ENCODE measurements at places on chromosomes 7 and 10.

DNA sequence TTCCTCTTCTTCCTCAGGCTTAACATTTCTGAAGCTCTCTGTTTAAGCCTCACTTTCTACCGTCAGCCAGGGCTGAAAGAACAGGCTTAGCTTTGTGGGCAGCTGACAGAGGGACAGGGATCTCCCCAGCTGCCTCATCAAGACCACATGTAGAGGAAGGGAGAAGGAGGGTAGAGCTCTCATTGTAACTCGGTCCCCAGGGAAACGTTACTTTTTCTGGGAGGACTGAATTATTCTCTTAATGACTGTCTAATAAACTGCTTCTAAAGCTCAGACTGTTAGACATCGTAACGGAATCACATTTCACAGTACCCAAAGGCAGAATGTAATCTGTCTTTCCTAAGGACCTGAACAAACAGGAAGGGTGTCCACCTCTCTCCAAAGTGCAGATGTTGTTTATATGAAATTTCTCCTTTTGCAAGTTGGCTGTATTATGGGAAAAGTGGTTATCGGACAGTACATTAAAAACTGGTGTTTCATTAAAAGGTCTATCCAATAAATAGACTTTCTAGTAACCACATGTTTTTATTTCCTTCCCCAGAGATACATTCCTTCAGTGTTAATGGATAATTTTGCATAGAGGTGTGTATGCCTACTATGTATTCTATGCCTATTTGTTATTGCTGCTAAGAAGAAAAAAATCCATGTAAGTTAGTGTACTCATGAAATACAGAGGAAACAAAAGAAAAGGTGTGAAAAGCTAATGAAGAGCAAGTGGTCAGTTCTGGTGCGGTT is 144.2 kb downstream of the CTTNBP2 start:
- DNase-seq, result no peak

- DNase-seq, result no peak
Measured at GRCh38 chr7:84230491-84230890, 35.9 kb upstream of the SEMA3A start.

- DNase-seq, result no peak
Measured at GRCh38 chr7:98213296-98213887, 2.2 kb downstream of the BHLHA15 start.

DNA sequence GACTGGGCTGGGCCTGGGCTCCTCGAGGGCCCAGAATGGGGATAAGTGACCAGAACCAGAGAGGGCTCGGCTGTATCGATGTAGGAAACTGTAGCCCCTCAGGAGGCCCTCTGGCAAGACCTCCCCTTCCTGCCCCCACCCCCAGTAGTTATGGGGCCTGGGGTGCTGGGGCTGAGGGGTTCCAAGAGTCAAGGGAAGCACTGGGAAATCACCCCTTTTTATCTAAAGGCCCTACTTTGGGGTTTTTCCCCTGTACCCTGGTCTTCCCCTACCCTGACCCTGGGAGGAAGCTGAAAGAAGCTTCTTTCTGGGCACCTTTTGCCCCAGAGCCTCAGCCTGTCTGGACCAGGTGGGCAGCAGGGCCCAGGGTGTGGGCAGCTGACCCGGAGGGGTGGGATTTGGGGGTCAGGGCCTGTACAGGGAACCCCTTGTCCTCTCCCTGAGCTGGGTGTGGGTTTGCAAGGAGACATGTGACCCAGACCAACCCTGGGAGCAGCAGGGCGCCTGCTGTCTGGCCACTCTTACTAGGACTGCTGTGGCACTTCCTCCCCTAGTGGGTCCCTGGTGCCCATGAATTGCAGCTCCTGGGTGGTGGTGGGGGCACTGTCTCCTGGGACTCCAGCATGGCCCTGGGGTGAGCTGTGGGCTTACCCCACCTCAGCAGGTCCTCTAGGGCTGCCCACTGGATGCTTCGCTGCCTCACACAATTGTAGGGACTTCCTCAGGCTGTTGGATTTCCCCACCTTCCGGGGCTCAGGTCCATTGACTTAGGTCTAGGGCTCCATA is 1.5 kb downstream of the IRF5 start:
- DNase-seq, result peak; percentile 70

DNA sequence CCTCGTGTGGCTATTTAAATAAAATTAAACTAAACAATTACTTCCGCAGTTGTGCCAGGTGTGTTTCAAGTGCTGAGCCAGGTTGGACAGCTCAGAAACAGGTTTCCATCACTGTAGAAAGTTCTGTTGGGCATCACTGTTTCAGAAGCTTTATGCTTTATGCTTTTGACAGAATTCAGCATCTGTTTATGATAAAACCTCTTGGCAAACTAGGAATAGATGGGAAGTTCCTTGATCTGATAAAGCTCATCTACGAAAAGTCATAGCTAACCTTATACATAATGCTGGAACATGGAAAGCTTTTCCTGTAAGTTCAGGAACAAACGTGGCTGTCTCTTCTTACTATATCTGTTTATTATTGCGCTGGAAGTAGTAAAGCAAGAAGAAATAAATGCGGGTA is 143.4 kb downstream of the DOCK1 start:
- DNase-seq, result no peak

GRCh38 chr7:137625197-137625596 is 221.6 kb downstream of the DGKI start:
- no peak for DNase-seq

- no peak for DNase-seq
Measured at GRCh38 chr7:66583490-66584110, 45.1 kb upstream of the KCTD7 start.

DNA sequence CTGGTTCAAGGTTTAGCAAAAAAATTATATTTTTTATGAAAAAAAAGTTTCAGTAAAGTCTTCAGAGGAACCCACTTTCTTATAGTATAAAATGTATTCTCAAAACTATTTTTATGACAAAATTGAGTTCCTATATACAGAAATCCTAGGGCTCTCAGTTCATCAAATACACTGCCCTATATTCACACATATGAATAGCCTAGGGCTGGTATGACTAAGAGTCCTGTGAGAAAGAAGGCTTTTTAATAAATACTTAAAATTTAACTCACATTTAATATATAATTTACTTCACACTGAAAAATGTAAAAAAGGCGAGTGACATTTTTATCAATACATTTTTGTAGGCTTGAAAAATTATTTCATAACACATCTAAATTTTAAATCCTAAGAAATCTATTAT is 16.6 kb downstream of the CHCHD3 start:
- DNase-seq, result no peak

- no peak for DNase-seq
Measured at GRCh38 chr10:22557321-22557720, 157.1 kb downstream of the PIP4K2A start.

- no peak for DNase-seq
Measured at GRCh38 chr10:17802976-17803375, 6.2 kb upstream of the MRC1 start.

DNA sequence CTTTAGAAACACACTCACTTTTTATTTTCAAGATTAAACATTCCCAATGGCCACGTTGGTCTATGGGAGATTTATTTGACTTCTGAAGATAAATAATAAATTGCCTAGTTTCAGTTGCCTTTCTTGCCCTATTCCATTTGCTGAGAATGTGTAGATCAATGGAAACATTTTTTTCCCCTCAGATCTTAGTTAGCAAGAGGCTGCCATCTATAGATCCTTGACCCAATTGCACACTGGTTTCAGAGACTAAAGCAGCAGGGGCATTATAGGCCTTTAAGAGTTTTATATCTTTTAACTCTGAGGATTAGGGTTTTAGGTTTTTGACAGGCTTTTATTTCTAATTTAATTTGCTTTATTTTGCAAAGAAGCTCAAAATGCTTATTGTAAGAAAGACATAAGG is 163.2 kb upstream of the GPR26 start:
- no peak for DNase-seq

GRCh38 chr7:151405056-151405455 is 4.8 kb downstream of the WDR86 start:
- peak; percentile 30 for DNase-seq

DNA sequence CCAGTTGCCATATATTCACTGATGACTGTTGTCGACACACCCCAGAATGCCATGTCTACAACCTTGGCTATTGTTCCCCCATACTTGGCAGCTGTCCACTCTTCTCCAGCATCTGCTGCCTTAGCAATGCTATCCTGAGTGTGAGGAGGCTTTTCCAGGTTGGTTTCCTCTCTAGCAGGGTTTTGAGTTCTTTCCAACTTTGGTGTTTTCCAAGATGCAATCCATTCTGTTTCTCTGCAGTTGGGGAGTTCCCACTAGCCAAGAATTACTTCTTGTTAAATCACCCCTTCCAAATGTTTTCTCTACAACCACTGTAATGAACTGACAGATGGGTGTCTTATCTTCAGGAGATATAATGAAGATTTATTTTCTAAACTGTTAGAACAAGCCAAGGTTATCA is 617.4 kb downstream of the CCSER2 start:
- DNase-seq, result no peak

DNA sequence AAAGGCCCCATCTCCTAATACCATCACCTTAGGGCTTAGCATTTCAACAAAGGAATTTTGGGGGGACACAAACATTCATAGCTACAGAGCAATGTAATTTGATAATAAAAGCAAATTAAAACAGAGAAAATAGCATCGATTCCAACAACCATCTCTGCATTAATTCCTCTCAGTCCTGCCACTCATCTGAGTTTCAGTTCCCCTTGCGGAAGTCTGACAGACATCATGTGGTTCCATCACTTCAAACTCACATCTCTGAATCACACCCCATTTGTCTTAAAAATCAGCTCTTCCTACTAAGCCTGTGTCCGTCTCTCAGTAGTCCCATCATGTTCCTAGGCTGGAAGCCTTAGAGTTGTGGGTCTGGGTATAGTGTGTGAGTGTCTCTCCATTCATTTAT is 3.6 kb downstream of the ADCK2 start:
- DNase-seq, result no peak

DNA sequence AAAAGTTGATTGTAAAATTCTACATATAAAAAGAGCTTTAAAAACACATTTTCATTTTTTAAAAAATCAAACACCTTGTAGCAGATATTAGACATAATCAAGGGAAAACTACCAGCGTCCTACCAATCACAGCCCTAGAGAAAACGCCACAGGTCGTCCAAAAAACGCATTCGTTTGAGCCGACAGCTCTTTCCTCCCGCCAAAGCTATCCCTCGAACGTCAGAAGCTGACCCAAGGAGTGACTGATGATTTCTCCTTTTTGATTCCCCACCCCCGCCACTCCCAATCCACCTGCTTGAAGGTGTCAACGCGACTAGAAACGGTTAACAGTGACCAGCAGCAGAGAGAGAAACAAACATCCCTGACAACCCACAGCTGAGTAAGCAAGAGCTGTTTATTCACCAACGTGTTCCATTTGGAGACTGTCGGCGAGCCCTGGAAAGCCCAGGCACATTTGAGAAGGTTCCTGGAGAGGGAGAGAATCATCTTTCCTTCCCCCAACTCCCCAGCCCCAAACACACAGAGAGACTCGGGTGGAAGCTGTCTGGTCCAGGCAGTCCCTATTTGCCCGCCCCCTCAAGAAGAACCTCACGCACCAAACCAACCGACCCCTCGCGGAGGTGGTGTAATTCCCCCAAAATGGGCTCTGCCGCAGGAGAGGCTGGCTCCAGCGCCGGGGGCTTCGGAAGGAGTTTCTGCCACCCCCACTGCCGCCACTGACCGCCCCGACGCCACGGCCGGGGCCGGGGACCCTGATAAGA is 622 bp downstream of the CPEB3 start:
- no peak for DNase-seq

DNA sequence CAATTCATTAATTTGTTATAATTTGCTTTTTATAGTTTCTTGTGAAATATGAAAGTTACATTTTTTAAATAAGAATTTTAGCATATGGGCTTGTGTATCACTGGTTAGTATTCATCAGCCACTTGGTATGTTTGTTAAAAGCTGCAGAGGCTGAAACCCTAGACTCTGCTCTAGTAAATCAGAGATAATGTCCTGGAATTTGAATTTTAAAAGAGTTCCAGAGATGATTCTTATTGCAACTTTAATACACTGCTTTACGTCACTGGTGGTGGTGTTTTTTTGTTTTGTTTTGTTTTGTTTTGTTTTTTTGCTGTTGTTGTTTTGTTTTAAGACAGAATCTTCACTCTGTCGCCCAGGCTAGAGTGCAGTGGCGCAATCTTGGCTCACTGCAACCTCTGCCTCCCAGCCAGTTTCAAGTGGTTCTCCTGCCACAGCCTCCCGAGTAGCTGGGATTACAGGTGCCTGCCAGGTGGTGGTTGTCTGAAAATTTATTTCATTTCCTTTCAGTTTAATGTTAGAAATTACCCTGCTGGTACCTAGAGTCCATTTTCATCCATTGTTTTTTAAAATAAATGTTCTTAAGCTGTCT is 43.8 kb downstream of the PTPN12 start:
- DNase-seq, result no peak

GRCh38 chr7:6655636-6656385 is 18.7 kb downstream of the ZNF316 start:
- no peak for DNase-seq

GRCh38 chr7:10106609-10107008 is 867.1 kb upstream of the PHF14 start:
- DNase-seq, result no peak

- DNase-seq, result no peak
Measured at GRCh38 chr10:104067525-104067924, 18.2 kb downstream of the COL17A1 start.

- no peak for DNase-seq
Measured at GRCh38 chr7:99290980-99291607, 18.5 kb downstream of the MYH16 start.

- DNase-seq, result no peak
Measured at GRCh38 chr7:140197218-140197890, 20.6 kb upstream of the KDM7A start.

DNA sequence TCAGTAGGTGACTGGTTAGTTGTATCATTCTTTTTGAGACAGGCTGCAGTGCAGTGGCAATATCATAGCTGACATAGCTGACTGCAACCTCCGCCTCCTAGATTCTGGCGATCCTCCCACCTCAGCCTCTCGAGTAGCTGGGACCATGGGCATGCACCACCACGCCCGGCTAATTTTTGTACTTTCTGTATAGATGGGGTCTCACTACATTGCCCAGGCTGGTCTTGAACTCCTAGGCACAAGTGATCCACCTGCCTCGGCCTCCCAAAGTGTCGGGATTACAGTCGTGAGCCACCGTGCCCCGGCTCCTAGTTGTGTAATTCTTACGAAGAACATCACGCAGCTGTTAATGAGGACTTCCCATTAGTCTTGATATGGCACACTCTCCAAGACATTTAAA is 123.4 kb upstream of the VKORC1L1 start:
- DNase-seq, result no peak

GRCh38 chr7:2461268-2462026 is 14.8 kb downstream of the GRIFIN start:
- peak; percentile 38 for DNase-seq

GRCh38 chr10:118790058-118790457 is 35.3 kb upstream of the CACUL1 start:
- DNase-seq, result no peak
